ENCODE measurements at places on chromosomes 13 and 19. TPM values are rescaled to one million over a fixed set of nuclear protein-coding genes. Genes with fewer than 3 reads are reported as not detected.
A peak's percentile ranks its signal among the peaks of the same experiment; 100 is the strongest.

GNG7 gene
- 0.84 TPM for total RNA-seq

CEACAM16 gene
- total RNA-seq, result not detected

GRCh38 chr19:46521241-46521868, 25.7 kb upstream of the PNMA8B start:
- no peak for DNase-seq

GRCh38 chr13:99421758-99422585, 79.3 kb upstream of the TM9SF2 start:
- no peak for DNase-seq

- DNase-seq, result no peak
Measured at GRCh38 chr19:13957051-13957450, 4.7 kb downstream of the DCAF15 start.

DNA sequence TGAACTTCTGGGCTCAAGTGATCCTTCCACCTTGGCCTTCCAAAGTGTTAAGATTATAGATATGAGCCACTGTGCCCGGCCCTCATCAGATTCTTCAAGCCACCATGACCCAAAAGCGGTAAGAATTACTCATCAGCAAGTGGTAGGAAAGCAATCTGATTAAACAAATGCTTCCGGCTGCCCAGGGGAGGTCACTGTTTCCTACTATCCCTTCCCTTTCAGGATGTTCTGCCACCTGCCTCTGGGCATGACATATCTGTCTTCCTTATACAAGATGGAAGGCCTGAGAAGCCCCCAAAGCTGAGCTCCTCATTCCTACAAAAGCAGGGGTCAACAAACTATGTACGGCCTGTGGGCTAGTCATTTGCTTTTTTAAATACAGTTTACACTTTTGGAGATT, 7.0 kb downstream of the ABHD8 start:
- DNase-seq, result peak; percentile 61
